EL (cell line): ENCODE measurements at places on chromosomes 5 and 9.

DNA sequence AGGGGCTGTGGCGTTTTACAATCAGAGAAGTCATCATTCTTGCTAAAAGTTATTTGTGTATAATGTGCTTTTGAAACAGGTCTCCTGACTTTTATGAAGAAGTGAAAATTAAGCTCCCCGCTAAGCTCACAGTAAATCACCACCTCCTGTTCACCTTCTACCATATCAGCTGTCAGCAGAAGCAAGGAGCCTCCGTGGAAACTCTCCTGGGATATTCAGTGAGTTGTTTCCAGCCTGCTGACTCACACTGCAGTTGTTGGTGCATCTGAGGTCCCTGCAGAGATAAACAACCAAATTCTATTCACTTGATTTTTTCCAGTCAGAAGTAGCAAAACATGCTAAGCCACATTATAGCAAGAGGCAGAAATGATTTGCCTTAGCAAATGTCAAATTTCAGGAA lies 156.7 kb downstream of the DOCK8 start:
- no peak for DNase-seq

- peak; percentile 75 for DNase-seq
Observed at GRCh38 chr5:149035372-149035790, 27.5 kb downstream of the SH3TC2 start.

DNA sequence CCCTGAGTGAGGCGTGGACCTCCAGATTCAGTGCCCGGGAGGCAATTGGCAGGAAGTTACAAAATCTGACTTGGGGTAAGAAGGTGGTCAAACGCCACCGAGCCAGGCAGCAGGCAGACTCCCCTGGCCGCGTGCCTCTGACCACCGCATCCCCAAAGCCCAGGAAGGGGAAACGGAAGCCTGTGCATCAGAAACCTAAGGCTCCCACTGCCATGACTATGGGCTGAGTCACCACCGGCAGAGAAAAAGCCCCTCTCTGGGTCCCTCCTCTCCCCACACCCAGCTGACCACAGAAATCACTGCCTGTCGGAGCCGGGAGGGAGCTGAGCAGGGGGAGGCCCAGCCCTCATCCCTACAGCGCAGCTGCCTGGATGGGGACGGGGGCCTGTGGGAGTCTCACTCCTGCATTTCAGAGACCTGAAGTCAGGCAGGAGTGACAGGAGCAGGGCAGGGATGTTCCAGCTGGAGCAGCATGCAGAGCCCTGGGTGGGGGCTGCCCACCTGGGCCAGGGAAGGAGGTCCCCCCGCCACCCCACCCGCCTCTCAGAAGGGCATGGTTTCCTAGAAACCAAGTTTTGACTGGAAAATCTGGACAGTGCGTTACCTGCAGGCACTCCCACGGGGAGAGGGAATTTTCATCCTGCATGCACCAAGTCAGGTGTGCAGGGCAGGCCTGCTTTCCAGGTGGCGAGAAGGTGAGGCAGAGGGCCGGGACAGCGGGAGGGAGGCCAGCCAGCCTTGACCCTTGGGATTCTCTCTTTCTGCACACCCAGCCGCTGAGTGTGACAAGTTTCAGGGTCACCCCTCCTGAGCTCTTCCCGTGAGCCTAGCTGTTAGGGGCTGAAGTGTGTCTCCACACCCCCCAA lies 68.2 kb downstream of the LRSAM1 start:
- DNase-seq: peak; percentile 100

DNA sequence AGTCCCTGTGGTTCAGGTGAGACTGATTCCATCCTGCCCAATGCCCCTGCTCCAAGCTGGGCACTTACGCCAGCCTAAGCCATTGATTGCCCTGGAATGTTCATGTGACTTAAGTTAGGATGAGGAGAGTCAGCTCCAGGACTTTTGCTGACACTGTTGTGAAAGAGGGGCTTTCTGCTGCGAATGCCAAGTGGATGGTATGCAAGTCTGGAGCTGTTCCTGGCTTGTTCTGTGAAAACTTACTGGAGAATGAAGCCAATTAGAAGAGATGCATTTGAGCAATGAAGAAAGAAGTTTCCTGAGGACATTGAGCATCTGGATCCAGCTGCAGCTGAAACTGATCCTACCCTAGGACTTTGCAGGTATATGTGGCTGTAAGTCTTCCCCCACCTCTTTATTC lies 61.2 kb upstream of the ZFR start:
- DNase-seq: peak; percentile 62

- no peak for DNase-seq
Observed at GRCh38 chr5:15650266-15650665, 150.3 kb downstream of the FBXL7 start.

GRCh38 chr9:33182519-33182918 lies 15.4 kb upstream of the B4GALT1 start:
- no peak for DNase-seq
